Fibroblast of villous mesenchyme (primary cell): ENCODE measurements at places on chromosomes 12 and 14. TPM values are rescaled to one million over a fixed set of nuclear protein-coding genes. Genes with fewer than 3 reads are reported as not detected.

Gene C12orf50
- under 0.01 TPM in 1 of 2 replicates, not detected in the other for total RNA-seq

Gene TNFAIP2
- total RNA-seq = 122 and 240 TPM in 2 replicates

GRCh38 chr14:59500732-59501131 is 16.4 kb downstream of the JKAMP start:
- no peak for DNase-seq

GRCh38 chr12:130752692-130753230 is 36.7 kb upstream of the RIMBP2 start:
- no peak for DNase-seq

GRCh38 chr12:76529226-76529918 is 30.2 kb downstream of the OSBPL8 start:
- DNase-seq = peak; percentile 47
